ENCODE measurements at places on chromosomes 3 and 15.

GRCh38 chr3:134857356-134857755, 62.3 kb downstream of the EPHB1 start:
- no peak for DNase-seq

DNA sequence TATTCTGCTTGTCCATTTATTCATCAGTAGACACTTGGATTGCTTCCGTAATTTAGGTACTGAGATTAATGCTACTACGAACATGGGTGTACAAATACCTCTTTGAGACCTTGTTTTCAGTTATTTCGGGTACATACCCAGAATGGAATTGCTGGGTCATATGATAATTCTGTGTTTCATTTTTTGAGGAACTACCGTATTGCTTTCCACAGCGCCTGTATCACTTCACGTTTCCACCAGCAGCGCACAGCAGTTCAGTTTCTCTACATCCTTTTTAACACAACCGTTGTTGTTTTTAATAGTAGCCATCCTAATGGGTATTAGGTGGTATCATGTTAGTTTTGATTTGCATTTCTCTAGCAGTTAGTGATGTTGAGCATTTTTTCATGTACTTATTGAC, 9.5 kb downstream of the PAK2 start:
- DNase-seq: no peak

GRCh38 chr3:38171622-38172021, 6.3 kb downstream of the OXSR1 start:
- no peak for DNase-seq

DNA sequence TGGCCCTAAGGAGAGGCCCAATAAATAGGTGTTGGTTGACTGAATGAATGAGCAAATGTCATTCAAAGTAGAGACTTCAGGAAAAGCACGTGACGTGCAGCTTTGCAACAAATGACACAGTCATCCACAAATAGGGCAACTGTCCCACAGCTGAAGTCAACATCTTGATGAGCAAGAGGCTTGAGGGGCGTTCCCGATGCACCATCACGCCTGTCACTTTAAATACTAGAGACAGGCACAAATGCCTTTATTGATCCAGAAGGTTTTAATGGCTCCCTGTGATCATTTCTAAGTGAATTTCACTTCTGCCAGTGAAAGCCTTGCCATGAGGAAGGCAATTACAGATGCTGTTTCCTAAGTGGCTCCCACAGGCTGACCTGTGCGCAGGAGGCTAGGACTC, 43.6 kb downstream of the ABTB1 start:
- no peak for DNase-seq

DNA sequence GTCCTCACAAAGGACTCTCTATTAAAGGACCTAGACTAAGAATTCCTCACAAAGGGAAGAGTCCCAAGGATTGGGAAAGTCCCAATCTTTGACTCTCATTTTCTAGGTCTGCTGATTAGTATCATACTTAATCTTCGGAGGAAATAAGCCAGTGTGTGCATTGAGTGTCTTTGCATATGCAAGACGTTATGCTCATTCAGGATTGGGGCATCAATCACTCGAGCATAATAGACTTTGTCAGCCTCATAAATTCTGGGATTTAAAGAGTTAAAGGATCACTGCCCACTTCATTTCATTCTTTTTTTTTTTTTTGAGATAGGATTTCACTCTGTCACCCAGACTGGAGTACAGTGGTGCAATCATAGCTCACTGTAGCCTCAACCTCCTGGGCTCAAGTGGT, 154.3 kb downstream of the RBPMS2 start:
- no peak for DNase-seq

GRCh38 chr3:16884084-16884747, 539 bp upstream of the PLCL2 start:
- peak; percentile 81 for DNase-seq

GRCh38 chr15:59662260-59662659, 4.9 kb upstream of the GTF2A2 start:
- DNase-seq: no peak

GRCh38 chr15:58124585-58124984, 13.6 kb upstream of the AQP9 start:
- DNase-seq: no peak

DNA sequence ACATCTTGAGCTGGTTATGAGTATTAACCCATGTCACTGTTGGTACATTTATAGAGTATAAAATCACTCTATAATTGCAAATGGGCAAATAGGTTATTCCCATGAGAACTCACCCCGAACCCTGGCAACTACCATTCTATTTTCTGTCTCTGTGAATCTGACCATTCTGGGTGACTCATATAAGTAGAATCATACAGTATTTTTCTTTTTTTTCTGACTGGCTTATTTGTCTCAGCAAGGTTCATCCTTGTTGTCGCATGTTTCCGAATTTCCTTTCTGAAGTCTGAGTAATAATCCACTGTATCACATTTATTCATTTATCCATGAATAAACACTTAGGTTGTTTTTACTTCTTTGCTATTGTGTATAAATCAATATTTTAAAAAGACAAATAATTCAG, 59.9 kb upstream of the CHRM5 start:
- DNase-seq: no peak

DNA sequence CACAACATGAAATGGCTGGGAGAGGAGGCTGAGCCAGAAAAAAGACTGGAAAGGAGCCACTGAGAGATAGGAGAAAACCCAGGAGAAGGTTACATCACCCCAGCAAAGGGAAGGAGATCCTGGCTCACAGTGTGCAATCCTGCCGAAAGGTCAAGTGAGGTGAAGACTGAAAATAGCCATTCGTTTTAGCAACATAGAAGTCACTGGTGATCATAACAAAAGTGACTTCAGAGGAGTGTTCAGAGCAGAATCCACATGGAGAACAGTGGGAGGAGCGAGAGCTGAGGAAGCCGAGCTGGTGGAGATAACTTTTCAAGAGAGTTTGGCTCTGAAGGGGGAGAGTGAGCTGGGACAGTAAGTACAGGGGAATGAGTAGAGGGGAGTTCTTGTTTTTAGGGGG, 5.4 kb upstream of the HEG1 start:
- DNase-seq: no peak

DNA sequence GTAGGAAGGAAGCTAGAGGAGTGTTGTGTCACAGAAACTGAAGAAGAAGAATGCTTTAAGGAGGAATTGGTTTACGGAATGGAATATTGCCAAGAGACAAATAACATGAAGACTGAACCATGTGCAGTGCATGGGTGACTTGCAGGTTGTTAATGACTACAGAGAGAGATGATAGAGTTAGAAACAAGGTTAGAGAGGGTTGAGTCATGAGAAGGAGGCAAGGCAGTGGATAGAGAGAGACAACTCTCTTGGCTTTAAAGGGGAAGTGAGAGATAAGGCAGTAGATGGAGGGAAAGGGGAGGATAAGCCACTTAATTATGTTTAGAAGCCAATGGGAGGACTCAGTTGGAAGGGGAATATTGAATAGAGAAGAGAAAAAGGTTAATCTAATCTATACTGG, 119.3 kb upstream of the CCNL1 start:
- DNase-seq: no peak

DNA sequence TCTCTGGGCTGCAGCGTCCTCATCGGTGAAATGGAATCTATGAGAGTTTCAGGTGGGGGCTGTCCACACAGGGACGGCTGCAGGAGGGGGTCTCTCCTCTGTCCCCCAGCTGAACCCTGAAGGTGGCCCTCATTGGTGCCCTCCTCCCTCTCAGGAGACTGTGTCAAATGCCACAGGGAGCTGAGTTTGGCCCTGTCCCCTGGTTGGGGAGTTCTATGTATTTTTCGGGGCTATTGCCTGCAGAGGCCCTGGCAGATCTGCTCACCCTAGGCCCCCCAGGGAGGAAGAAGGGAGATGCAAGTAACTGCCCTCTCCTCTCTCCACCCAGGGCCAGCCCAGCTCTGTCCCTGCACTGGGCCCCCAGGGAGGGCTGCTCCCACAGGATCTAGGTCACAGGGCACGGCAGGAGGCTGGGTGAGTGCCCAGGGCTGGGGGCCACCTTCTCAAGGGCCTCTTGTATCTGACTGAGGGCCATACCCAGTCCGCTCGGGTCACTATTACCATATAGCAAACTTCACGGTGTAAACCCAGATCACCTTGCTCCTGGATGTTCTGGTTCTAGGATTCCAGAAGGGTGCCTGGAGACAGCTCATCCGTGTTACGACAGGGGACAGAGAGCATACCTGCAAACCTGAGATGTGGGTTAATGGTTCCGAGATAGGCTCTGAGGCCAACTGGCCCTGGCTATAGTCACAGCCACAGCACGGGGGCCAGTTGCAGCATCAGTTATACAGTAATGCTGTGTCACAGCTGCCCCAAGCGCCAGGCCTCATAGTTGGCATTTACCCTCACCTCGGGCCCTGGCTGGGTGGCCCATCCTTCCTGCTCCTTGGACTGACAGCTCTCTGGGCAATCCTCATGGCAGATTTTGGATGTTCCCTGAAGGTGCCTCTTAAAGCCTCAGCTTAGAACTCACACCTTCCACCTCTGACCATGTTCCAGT, 102.4 kb upstream of the PRR23E start:
- no peak for DNase-seq

DNA sequence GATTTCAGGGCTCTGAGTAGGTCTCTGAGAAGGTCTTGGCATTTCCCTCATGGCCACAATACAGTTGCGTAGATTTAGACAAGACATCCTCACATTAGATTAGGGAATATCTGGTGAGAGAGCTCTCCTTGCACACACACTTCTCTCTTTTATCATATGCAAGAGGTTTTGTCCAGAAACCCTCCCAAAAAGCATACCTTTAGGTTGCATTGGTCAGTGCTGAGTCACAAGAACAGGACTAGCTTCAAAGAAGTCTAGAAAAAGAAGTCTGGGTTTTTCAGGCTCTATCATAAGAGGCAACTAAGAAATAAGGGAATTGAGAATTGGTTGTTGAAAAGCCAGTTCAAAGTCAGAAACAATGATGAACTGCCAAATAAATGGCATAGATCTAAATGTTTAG, 40.1 kb upstream of the MITF start:
- no peak for DNase-seq
